ENCODE measurements at places on chromosomes 13 and 19.
A peak's percentile ranks its signal among the peaks of the same experiment; 100 is the strongest.

DNA sequence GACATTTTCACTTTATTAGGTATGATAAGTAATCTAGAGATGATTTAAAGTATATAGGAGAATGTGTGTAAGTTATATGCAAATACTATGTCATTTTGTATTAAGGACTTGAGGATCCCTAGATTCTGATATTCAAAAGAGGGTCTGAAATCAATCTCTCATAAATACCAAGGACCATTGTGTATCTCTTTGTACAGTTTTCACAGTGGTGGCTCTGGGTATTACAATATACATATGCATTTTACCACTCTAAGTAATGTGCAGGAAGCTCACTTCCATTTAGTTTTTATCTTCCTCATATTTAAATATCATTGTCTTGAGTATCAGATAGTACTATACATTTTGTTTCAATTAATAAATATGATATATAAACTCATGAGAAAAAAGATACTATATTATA is 862.6 kb upstream of the PCDH20 start:
- DNase-seq = no peak

DNA sequence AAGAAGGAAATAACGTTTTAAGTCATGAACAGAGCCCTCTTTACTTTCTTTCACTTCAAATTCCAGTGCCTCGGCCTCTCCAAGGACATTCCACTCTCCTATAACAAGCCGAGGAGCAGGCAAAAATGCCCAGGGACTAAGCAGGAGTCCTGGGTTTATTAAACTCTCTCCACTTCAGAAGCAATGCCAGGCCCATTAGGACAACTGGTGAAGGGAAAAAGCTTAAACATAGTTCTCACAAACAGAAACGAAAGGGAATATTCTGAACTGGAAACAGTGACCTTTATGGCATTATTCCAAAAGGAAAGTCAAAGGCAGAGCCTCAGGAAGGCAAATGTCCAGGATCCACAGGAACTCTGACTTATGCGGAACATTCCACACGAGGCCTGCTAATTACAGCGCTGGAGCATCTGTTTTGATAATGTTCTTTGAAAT is 30.9 kb upstream of the MED4 start:
- no peak for DNase-seq

DNA sequence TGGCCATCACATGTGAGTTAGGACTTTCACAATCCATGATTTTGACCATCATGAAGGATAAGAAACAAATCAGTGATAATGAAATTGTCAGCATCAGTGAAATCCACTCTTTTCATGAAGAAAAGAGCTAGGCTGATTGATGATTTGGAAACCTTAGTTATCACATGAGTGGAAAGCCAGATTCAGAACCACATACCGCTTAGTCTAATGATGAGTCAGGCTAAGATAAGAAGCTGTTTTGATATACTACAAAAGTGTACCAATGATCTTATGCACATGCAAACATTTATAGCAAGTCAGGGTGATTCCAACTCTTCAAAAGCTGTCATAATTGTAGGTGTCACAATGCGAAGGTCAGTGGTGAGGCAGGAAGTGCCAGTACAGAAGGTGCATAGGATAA is 519.3 kb downstream of the GPC6 start:
- DNase-seq = no peak

GRCh38 chr13:101627556-101627943 is 175.1 kb downstream of the ITGBL1 start:
- no peak for DNase-seq

GRCh38 chr13:43487461-43487860 is 299.3 kb downstream of the ENOX1 start:
- no peak for DNase-seq

DNA sequence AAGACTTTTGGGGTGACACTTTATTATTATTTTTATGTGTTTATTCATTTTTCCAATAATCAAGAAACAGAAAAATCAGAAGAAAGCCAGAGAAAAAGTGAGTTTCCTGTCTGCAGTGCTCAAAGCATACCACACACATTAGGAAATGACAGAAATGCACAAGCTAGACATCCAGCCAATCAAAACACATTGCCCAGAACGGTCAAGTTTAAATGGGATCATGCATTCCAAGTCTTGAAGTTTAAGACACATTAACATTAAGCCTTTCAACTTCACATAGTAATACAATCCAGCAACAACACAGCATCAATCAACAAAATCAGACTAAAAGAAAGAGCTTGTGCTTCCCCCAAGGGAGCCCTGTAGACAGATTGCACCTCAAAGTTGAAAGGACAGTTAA is 28.7 kb upstream of the MEDAG start:
- DNase-seq = no peak

GRCh38 chr13:90533866-90534265 is 813.6 kb upstream of the MIR17HG start:
- DNase-seq = no peak

- DNase-seq = no peak
Measured at GRCh38 chr13:45374917-45375316, 33.9 kb upstream of the TPT1 start.

DNA sequence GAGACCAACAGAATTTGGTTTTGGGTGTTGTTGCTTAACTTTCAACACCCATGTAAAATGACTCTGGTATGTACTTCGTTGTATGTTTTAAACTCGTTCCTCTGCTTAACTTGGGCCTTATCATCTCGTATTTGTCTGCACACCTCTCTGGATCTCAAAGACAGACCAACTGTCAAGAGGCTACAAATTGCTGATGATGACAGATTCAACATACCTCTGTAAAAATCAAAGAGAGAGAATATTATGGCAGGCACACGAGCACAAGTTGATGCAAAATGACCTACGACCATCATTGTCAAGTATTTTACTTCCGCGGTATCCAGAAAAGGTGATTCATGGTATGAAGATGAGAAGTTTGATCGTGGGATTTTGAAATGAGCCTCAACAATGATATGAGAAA is 132.1 kb upstream of the ARGLU1 start:
- DNase-seq = no peak

DNA sequence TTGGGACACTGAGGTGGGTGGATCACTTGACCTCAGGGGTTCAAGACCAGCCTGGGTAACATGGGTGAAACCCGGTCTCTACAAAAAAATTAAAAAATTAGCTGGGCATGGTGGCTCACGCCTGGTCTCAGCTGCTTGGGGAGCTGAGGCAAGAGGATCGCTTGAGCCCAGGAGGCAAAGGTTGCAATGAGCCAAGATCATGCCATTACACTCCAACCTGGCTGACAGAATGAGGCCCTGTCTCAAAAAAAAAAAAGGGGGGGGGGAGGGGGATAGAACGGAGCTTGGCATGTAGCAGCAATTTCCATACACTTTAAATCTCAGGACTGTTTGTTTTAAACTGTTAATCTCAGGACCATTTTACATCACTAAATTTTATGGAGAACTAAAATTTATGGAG is 2.2 kb downstream of the ACP7 start:
- no peak for DNase-seq

DNA sequence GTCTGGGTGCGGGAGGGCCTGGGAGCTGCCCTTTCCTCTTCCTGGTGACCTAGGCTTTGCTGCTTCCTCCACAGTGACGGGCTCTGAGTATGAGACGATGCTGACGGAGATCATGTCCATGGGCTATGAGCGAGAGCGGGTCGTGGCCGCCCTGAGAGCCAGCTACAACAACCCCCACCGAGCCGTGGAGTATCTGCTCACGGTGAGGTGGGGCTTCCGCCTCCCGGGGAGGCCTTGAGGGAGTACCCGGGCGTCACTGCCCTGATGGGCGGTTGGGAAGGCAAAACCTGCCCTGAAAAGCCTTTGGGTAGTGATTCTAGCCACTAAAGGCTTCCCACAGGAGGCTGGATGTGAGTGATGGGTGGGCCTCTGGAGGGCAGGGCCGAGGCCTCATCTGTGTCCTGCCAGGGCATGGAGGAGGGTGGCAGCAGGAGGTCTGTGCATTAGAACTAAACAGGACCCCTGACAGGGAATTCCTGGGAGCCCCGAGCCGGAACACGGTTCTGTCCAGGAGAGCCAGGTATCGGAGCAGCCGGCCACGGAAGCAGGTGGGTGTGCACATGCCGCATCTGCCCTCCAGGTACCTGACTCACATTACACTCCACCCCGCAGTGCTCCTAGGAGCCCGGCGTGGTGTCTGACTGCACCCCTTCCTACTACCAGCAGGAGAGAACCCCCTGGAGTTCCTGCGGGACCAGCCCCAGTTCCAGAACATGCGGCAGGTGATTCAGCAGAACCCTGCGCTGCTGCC is 3.1 kb downstream of the RAD23A start:
- no peak for DNase-seq

- DNase-seq = peak; percentile 20
Measured at GRCh38 chr13:24693862-24694471, 13.8 kb downstream of the ATP12A start.

- DNase-seq = no peak
Measured at GRCh38 chr19:55373306-55373992, 3.2 kb upstream of the TMEM190 start.

DNA sequence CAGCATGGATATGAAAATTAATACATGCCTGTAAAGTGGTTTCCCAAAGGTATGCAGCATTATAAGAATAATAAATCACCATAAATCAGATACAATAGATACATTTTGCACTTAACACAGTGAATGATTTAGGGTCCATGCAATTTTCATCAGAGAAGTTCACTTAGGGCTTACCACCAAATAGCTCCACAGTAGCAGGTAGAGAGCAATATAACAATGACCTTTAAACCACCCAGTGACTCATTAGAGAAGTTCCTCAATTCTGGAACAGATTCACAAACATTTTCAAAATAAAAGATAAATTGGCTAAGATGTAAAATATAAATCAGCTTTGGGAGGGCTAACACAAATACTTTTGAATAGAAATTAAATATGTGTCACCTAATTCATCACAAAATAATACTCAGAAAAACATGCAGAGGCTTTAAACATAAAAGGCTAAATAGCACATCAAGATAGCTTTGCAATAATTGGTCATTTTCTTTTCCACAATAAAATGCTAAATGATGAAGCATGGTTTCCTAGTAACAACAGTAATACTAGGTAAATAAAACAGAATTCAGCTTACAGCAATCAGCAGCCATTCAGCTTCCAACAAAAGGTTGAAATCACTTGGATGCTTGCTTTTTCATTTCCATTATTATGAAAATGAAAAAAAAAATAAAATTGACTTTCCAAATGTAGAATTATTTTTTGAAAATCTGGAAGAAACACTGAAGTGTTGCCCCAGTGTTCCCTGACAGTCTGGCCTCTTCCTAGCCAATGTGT is 84.3 kb upstream of the NBEA start:
- no peak for DNase-seq

DNA sequence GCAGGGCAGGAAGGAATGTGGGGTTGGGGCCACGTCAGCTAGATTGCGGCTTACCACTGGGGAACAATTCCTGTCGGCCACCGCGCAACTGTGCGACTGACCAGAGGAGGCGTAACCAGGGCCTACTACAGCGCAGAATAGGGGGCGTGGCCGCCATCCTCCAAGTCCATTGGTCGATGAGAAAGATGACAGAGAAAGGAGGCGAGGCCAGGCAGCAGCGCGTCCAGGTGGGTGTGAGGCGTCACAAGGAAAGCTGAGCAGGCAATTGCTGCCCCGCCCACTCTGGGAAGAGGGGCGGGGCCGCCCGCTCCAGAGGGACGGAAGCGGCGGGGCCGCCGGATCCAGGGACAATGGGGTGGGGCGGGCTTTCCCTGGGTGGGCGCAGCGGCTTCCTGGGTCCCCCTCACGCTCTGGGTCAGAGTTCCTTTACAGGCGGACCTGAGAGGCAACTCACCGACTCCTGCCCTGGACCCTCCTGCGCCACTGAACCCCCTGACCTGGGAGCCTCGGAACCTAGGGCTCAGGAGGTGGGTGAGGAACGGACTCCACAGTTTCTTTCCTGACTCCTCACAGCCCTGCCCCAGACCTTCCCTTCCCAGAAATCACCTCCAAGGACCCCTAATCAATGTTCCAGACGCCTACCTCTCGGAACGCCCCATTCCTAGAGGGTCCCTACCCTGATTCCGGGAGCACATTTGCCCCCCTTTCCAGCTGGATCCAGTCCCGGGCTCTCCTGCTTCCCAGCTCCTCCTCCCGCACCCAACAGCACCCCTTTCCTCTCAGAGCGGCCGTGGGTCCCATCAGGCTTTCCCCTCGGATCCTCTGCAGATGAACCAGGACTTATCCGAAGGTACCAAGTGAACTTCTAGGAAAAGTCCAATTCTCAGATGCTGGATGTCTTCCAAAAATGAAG is 101.5 kb upstream of the ZNF492 start:
- DNase-seq = no peak

DNA sequence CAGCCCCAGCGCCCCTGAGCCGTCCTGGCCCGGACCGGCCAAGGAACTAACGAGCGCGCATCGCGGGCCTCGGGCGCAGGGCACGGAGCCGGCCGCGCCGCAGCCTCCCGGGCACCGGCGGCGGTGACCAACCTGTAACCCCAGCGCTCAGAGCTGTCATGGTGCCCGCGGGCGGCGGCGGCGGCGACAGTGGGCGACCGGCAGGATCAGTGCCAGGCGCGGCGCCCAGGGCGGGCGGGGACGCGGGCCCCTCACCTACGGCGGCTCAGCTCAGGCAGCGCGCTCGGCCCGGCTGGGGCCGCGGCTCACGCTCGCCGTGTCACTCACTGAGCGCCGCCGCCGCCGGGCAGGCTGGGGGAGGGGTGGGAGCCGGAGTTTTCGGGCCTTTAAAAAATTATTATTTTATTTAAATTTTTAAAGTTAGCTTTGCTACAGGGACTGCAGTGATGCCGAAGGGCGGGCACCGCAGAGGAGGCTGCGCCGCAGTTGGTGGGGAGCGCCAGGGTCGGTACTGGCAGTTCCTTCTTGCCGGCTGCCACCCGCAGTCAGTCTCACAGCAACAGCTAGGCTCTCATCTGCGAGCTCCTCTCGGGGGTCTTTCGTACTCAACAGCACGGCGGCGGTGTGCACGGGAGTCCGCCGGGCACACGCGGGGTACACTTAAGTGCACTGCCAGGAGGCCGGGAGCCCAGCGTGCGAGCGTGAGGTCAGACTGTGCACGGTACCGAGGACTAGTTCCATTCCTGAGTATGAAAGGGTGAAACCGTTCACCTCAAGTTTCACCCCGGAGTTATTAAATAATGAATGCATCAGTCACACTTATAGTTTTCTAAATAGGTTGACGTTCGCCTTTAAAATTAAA is at the start of gene NALCN:
NALCN (minus strand) TSS at position 328 of the 862 bp plus-strand sequence. CDS start 17,382 bp downstream, outside the sequence.
- DNase-seq = no peak

- no peak for DNase-seq
Measured at GRCh38 chr19:3969435-3970312, 1.2 kb downstream of the DAPK3 start.

DNA sequence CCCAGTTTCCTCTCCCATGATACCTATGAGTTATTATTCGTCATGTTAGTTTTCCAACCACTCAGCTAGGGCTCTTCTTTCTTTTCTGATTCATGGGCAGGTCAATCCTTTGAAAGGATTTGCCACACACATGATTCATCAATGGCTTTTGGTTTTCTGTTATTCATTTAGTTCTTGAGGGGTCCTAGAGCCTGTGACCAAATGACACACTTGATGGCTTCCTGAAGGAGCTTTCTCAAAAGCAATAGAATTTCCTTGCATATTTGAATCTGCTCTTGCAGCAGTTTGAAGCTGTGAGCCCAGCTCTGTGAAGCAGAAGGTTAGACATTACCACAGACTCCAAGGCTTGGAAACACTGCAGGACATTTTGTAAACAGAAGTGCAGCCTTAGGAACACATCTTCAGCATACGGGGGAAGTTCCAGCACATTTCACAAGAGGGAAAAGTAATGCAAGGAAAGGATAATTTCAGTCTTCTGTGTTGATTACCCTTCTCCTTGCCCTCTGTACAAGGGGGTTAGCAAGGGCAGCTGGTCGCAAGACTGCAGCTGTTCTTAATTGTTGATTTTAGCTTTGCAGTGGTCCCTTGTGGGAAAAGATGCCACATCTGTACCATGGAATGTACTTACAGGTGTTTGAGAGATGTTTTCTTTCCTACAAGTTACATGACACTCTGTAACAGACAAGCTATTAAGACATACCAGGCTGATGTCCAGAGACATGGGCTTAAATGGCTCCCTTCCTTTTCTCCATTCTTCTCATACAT is 338.6 kb downstream of the KCNRG start:
- DNase-seq = no peak
